Activated CD8-positive, alpha-beta memory T cell treated with anti-CD3 and anti-CD28 coated beads for 24 hours (primary cell): ENCODE measurements at places on chromosomes 16 and 17.

GRCh38 chr16:68893710-68894705, 50.7 kb downstream of the TANGO6 start:
- DNase-seq = no peak

DNA sequence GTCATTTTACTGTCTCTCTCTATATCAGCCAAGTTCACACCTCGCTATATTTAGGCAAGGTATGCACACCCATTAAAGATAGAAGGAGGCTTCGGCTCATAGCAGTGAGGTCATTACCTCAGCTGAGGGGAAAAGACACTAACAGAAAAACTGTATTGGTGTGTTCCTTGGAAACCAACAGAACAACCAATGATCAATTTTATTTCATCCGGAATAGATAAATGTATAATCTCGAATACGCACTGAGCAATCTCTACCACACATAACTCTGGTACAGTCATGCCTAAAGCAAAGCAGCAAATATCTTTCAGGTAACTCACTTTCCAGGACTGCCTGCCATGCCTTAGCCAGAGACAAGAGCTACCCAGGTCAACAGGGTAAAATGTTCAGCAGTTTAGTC, 109.9 kb upstream of the CORO6 start:
- no peak for DNase-seq

DNA sequence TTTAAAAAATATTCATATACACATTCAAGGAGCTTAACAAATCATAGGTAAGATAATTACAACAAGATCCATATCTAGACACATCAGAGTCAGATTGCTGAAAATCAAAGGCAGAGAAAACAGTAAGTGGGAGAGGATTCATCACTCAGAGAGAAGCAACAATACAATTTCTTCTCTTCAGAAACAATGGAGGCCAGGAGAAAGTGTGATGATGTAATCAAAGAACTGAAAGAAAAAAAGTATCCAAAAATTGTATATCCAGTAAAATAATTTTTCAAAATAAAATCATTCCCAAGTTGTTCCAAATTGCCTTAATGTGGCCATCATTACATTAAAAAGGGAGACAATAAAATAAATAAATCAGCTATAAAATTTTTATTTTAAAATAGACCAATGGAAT, 17.7 kb upstream of the ABCA6 start:
- no peak for DNase-seq

- peak; percentile 84 for DNase-seq
These were observed 468 bp downstream of the IL4R start for GRCh38 chr16:27314161-27314723.

- no peak for DNase-seq
These were observed 403.3 kb upstream of the TNRC6C start for GRCh38 chr17:77555121-77555591.

GRCh38 chr17:10724546-10725195, 5.2 kb downstream of the TMEM220 start:
- DNase-seq = no peak

- no peak for DNase-seq
These were observed 606 bp upstream of the ZBTB4 start for GRCh38 chr17:7480089-7480384.

- no peak for DNase-seq
These were observed 116.5 kb downstream of the ZNF778 start for GRCh38 chr16:89334050-89334449.

DNA sequence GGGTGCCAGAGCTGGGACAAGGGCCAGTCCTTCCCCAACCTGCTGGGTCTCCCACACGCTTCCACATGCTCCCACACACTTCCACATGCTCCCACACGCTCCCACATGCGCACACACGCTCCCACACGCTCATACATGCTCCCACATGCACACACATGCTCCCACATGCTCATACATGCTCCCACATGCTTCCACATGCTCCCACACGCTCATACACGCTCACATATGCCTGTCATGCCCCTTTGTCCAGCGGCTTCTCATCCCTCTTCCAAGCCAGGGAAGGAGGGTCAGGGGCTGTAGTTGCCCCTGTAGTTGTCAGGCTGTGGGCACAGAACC, 9.9 kb upstream of the METRNL start:
- no peak for DNase-seq

DNA sequence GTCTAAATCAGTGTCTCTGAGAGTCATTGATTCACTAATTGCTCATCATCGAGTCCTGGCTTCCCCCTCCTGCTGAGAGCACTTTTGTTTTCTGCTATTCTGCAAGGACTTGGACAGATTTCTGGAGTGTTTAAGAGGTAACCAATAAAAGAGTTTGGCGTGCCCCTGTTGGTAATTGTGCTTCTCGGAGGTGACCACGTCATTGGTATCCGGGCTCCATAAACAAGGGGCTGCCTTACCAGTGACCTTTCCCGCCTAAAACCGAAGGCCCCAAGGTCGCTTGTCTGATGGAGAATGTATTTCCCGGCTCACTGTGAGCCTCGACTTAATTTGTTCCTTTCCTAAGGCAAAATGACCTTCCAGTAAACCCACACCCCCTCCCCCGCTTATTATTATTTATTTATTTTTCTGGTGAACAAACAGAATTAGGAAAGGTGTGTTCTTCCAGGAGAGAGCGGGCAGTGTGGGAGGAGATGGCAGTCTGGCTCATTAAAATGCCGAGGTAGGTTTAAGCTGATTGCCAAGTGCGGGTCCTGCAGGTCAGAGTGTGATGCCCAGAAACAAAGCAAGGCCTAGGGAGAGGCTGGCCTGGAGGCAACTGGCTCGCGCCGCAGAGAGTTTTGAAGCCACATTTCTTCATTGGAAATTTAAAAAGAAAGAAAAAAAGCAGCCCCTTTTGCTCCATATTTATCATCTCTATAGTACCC, 30.2 kb downstream of the MSI2 start:
- no peak for DNase-seq

DNA sequence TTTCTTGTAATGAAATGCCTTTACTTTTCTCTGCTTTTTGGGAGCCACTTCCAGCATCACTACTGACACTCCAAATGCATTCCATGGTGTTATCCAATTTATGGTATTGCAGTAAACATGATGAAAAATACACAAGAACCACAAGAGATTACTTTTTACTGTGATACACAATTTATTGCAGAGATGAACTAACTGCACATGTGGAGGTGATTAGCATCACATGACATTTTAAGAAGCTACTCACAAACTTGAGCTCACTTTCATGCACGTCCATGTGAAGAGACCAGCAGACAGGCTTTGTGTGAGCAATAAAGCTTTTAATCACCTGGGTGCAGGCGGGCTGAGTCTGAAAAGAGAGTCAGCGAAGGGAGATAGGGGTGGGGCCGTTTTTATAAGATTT, 780.5 kb upstream of the GOT2 start:
- no peak for DNase-seq

DNA sequence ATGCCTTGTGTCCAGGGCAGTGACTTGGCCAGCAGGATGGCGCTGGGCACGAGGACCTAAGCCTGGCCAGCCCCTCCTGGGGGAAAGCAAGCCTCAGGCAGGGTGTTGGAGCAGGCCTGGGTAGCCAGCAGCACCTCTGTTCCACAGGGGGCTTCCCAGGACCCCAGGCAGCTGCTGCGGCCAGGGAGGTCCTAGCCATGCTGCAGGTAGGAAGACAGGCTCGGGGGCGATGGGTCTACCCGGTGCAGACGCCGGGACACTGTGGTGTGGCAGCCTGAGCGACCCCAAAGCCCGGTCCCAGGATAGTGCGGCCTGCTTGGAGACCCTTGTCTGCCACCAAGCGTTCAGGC, 22.4 kb upstream of the AATK start:
- DNase-seq = no peak

DNA sequence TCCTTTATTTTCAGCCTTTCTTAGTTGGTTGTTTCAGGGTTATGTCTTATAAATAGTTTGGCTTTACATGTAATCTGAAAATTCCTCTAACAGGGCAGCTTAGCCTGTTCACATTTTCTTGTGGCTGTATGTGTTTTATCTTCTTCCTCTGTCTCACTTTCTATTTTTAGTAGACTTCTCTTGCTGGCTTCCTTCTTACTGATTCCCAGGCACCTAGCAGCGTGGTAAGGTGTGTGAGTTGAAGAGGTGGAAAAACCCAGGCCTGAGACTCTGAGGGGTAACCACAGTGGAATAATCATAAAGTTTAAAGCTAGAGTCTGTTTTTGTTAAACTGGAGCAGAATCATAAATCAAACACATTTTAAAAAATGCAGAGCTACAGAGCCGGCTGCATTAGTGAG, 190.9 kb downstream of the LGALS9B start:
- DNase-seq = no peak

DNA sequence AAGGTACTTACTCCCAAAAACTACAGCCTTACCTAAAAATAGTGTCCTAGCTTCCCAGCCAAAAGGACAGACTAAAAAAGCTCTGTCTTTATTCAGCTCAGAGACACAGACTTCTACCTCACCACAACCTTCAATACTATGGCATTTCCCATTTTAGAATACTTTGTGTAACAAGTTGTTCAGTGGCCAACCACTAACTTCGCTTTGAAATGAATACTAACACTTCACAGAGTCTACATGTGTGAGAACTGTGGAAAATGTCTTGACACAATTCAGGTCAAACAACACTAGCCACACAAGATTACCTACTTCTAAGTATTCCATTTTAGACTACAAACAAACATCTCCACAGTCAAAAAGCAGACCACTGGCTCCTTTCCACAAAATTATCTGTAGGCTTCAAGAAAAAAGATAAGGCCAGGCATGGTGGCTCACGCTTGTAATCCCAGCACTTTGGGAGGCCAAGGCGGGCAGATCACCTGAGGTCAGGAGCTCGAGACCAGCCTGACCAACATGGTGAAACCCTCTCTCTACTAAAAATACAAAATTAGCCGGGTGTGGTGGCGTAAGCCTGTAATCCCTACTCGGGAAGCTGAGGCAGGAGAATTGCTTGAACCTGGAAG, 3.2 kb downstream of the HELZ start:
- no peak for DNase-seq

GRCh38 chr16:57999366-57999970, 1.0 kb downstream of the ZNF319 start:
- DNase-seq = peak; percentile 72

GRCh38 chr17:323721-324571, 28.7 kb downstream of the RPH3AL start:
- DNase-seq = no peak

- DNase-seq = no peak
These were observed 7.9 kb downstream of the ACLY start for GRCh38 chr17:41910701-41911391.

GRCh38 chr17:69533481-69534234, 119.2 kb downstream of the MAP2K6 start:
- no peak for DNase-seq

GRCh38 chr16:46768809-46769208, 20.7 kb upstream of the MYLK3 start:
- DNase-seq = no peak

DNA sequence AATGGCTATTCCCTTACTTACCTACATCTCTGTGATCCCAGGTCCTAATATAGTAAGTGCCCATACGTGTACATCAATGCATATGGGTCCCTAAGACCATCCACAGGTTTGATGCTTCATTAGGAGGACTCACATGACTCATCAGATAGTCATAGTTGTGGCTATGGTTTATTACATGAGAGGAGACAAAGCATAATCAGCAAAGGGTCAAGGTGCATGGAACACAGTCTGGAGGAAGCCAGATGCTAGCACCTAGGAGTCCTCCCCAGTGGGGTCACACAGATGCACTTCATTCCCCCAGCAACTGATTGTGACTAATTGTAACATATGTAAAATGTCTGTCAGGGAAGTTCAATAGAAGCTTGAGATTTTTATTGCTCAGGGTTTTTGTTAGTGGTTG, 42.8 kb downstream of the PHKB start:
- no peak for DNase-seq

DNA sequence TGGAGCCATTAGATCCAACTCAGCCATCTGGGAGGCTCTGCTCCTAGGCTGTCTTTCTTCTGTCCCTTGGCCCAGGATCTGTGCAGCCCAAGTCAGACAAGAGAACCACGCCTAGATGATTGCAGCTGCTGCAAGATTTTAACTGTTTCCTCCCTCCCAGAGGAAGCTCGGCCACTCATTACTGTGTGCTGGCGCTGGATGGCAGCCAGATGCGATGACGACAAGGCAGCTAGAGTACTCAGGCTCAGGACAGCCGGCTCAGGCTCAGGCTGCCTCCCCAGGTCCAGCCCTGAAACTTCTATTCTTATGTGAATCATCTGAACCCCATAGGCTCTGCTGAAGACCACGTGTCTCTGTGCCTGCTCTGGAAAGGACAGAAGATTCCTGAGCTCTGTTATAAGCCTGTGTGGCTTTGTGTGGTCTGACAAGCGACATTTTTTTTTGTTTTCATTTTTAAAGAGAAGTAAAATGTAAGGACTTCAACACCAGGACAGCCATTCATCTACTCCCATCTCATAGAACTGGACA, 32.1 kb upstream of the FBXW10B start:
- DNase-seq = no peak

- DNase-seq = no peak
These were observed 7.3 kb downstream of the ENPP7 start for GRCh38 chr17:79737922-79738578.

DNA sequence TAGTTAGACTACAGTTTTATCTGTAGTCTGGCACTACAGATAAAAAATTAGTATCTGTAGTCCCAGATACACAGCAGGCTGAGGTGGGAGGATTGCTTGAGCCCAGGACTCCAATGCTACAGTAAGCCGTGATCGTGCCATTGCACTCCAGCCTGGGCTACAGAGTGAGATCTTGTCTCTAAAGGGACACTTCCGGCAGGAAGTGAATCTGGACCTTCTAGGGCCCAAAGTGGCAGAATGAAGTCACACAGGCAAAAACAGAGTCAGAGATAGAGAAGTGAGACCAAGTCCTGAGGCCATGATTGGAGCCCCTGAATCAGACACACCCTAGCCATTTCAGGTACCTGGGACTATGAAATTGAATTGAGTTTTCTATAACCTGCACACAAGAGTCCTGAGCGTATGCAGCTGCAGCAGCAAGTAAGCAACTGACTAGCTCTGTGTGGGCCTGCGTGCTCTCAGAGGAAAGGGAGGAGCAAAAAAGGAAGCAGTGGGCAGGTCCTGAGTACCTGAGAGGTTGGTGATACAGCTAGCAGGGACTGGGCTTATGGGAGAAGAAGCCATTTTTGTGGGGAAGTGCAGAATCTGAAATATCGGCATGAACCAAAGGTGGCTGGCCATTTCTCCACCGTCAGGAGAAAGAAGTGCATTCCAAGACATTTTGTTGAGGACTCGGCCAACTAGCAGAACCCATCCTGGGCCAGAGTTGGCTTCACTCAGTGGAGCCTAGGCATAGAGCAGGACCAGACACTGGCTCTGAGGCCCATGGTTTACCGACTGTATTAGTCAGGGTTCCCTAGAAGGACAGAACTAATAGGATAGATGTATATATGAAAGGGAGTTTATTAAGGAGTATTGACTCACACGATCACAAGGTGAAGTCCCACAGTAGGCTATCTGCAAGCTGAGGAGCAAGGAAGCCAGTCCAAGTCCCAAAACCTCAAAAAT, 27.2 kb upstream of the BRD7 start:
- no peak for DNase-seq
